Vagina (tissue), 2 donors: ENCODE measurements at places on chromosomes 16 and 17. TPM values are rescaled to one million over a fixed set of nuclear protein-coding genes. Genes with fewer than 3 reads are reported as not detected.

UMOD gene
- total RNA-seq: not detected

CCL1 gene
- total RNA-seq: not detected

TMIGD1 gene
- total RNA-seq: not detected

GNGT2 gene
- total RNA-seq: 6.6 TPM

SMIM36 gene
- not detected for total RNA-seq

DHRS7C gene
- not detected for total RNA-seq

CSF3 gene
- total RNA-seq: 25.3 TPM

MYL11 gene
- not detected for total RNA-seq

ACD gene
- 38.8 TPM for total RNA-seq

CD79B gene
- total RNA-seq: 3.9 TPM

HS3ST3A1 gene
- 8.6 TPM for total RNA-seq

GRAPL gene
- not detected for total RNA-seq

CCL14 gene
- total RNA-seq: 93.1 TPM

FOXL1 gene
- total RNA-seq: 0.98 TPM

CCL4L2 gene
- 5.2 TPM for total RNA-seq

CNGB1 gene
- total RNA-seq: not detected

NRN1L gene
- not detected for total RNA-seq

KRTAP9-2 gene
- total RNA-seq: not detected

NME1 gene
- total RNA-seq: 50.8 TPM

GRCh38 chr16:85104821-85105391, 7.4 kb downstream of the CIBAR2 start:
- no peaks in the 10 kb centered on the region for H3K27me3 ChIP-seq
- H3K27ac ChIP-seq: no peak overlapping the region
- DNase-seq: no peak
- H3K4me1 ChIP-seq: peaks cover 6% of the 10 kb centered on the region
- no peaks in the 10 kb centered on the region for H3K36me3 ChIP-seq

- H3K27me3 ChIP-seq: no peaks in the 10 kb centered on the region
- no peak overlapping the region for H3K27ac ChIP-seq
- no peak overlapping the region for H3K4me3 ChIP-seq
- DNase-seq: no peak
- no peaks in the 10 kb centered on the region for H3K36me3 ChIP-seq
Measured at GRCh38 chr17:55069983-55070529, 101.5 kb downstream of the STXBP4 start.

GRCh38 chr16:50303041-50303604, 36.8 kb downstream of the ADCY7 start:
- H3K36me3 ChIP-seq: no peaks in the 10 kb centered on the region
- H3K27ac ChIP-seq: no peak overlapping the region
- H3K4me3 ChIP-seq: no peak overlapping the region
- DNase-seq: no peak

DNA sequence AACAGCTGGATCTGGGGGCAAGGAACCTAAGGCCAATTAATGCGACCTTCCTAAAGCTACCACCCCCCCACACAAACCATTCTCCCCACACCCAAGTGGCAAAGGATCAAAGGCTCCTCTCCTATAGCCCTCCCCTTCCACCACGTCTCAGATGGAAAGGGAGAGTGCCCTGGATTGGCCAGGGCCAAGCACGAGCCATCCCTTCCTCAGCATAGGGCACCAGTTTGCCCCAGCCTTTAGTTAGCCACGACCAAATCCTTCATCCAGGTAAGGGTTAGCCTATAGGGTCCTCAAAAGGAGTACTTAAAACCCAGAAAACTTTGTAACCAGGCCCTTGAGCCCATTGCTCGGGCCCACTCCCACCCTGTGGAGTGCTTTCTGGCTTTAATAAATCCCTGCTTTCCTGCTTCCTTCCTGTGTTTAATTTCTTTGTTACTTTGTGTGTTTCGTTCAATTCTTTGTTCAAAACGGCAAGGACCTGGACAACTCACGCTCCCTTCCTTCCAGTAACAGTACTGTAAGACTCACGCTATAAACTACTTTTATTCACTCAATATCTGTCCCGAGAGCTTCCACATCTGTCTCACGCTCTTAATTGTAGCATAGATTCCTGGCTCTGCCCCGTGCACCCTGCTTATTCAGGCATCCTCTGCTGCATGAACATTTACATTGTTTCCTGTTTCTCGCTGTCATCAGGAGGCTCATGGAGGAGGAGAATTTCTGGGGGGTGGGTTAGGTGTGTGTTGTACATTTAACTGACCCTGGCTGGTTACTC, 62.3 kb downstream of the TNFRSF13B start:
- no peak overlapping the region for H3K27ac ChIP-seq
- no peak overlapping the region for H3K4me3 ChIP-seq
- H3K36me3 ChIP-seq: no peaks in the 10 kb centered on the region

DNA sequence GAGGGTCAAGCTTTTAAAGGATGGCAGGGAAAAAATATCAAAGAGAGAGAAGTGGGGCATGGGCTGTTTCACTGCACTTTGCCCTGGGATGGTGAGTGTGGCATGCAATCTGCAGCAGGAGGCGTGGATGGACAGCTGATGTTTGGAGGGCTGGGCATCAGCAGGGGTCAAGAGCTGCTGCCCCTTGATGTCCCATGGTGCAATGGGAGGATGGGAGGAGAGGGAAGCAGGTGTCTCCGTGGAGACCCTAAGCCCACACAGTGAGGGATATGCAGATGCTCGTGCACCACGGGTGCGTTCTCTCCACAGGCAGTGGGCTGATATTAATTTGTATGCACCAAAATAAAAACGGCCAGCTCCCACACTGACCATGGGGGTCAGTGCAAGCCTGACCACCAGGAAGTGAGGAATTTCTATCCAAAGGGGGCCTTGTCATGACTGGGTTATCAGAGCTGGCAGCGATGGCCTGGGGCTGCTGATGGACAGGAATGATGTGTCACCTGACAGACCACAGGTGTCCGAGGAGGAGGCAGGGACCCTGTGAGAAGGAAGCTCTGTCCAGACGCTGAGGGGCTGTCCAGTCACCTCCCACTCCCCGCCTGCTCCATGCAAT, 183.6 kb downstream of the IRF8 start:
- no peak overlapping the region for H3K27ac ChIP-seq
- no peaks in the 10 kb centered on the region for H3K36me3 ChIP-seq
- H3K27me3 ChIP-seq: no peaks in the 10 kb centered on the region
- no peak overlapping the region for H3K4me3 ChIP-seq

- no peaks in the 10 kb centered on the region for H3K36me3 ChIP-seq
- no peak overlapping the region for H3K4me3 ChIP-seq
- H3K4me1 ChIP-seq: peaks cover 4% of the 10 kb centered on the region
- no peak overlapping the region for H3K27ac ChIP-seq
- DNase-seq: no peak
Measured at GRCh38 chr17:69223809-69224208, 4.8 kb downstream of the ABCA10 start.

GRCh38 chr17:28369684-28370034, 448 bp downstream of the VTN start:
- H3K36me3 ChIP-seq: no peaks in the 10 kb centered on the region
- no peak overlapping the region for H3K27ac ChIP-seq
- H3K27me3 ChIP-seq: no peaks in the 10 kb centered on the region
- no peak for DNase-seq

DNA sequence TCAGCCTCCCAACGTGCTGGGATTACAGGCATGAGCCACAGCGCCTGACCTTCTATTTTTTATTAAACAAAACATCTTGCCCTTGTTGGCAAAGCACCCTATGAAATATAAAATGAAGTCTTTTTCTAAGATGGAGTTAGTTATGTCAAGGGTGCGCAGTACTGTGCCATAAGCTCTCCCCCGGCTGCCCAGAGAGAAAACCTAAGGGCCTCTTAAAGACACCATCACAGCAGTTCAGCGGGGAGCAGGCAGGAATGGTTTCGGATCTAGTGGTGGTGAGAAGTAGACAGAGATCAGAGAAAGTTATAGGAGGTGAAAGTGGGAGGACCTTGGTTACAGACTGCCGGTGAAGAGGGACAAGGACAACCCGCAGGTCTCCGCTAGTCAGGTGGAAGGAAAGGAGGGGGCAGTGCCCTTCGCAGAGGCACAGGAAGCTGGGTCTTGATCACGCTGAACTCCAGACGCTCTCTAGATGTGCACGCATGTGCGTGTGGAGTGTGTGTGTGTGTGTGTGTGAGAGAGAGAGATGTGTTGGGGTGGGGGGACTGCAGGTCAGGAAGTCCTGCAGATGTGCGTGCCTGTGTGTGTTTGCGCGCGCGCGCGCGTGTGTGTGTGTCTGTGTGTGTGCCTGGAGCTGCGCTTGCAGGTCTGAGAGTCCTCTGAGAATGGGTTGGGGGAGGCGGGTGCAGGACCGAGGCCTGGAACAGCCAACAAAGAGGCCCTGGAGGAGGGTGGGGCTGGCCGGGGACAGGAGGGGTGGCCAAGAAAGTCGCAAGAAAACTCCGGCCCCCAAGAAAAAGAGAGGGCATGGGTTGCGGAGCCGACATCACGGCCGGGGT, 748 bp upstream of the CMTM3 start:
- no peak for DNase-seq
- H3K36me3 ChIP-seq: no peaks in the 10 kb centered on the region
- peak overlapping the region; percentile 94 for H3K4me3 ChIP-seq

DNA sequence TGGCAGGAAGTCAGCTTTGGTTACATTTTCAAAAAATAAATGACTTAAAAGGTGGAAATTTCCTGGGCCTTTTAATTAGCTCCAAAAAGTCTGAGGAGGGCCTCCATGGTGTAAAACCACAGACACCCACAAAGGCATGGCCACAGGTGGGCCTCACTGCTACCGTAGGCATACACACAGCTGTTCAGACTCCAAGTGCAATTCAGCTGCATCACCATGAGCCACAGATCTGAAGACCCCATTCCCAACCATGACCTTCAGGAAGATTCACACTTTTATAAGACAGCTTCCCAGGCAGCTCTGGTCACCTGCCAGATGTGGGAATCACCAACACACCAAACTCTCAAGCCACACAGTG, 20.6 kb downstream of the CSNK2A2 start:
- no peaks in the 10 kb centered on the region for H3K27me3 ChIP-seq
- H3K4me1 ChIP-seq: no peaks in the 10 kb centered on the region
- H3K27ac ChIP-seq: no peak overlapping the region
- no peaks in the 10 kb centered on the region for H3K36me3 ChIP-seq
- H3K4me3 ChIP-seq: no peak overlapping the region

GRCh38 chr16:18834864-18835263, 33.5 kb upstream of the ARL6IP1 start:
- no peak for DNase-seq
- peaks cover 5% of the 10 kb centered on the region for H3K36me3 ChIP-seq
- H3K4me1 ChIP-seq: no peaks in the 10 kb centered on the region
- no peak overlapping the region for H3K4me3 ChIP-seq
- no peaks in the 10 kb centered on the region for H3K27me3 ChIP-seq

DNA sequence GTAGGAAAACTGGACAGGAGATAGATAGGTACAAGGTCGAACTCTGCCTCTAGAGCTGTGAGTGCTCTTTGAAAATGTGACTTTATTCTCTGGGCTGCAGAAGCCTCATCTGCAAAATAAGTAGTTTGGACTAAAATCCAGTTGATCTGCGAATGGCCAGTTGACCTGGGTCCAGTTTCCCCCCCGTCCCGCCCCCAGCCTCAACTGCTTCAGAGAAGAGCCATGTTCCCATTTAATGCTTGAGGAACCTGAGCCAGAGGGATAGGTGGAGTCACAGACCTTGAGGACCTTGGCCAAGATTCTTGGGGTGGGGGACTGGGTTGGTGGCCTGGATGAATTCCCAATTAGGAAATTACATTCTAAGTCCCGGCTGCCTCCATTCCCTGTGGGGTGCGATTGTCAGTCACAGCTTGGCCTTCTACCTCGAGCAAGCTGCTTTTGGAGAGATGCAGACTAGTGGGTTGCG, 14.1 kb downstream of the TBX2 start:
- peaks cover 67% of the 10 kb centered on the region for H3K4me1 ChIP-seq
- H3K27me3 ChIP-seq: no peaks in the 10 kb centered on the region
- no peak for DNase-seq

- H3K27ac ChIP-seq: no peak overlapping the region
- H3K4me3 ChIP-seq: no peak overlapping the region
- no peaks in the 10 kb centered on the region for H3K36me3 ChIP-seq
- no peaks in the 10 kb centered on the region for H3K27me3 ChIP-seq
Measured at GRCh38 chr16:35747658-35748455, 2288.4 kb downstream of the TP53TG3F start.

GRCh38 chr16:55494994-55495421, 13.9 kb upstream of the LPCAT2 start:
- H3K4me3 ChIP-seq: no peak overlapping the region
- no peaks in the 10 kb centered on the region for H3K27me3 ChIP-seq
- H3K4me1 ChIP-seq: peaks cover 53% of the 10 kb centered on the region
- peaks cover 45% of the 10 kb centered on the region for H3K36me3 ChIP-seq

- no peak for DNase-seq
- no peaks in the 10 kb centered on the region for H3K27me3 ChIP-seq
- H3K36me3 ChIP-seq: no peaks in the 10 kb centered on the region
- H3K4me3 ChIP-seq: no peak overlapping the region
Measured at GRCh38 chr17:73000832-73001231, 91.7 kb downstream of the SLC39A11 start.

DNA sequence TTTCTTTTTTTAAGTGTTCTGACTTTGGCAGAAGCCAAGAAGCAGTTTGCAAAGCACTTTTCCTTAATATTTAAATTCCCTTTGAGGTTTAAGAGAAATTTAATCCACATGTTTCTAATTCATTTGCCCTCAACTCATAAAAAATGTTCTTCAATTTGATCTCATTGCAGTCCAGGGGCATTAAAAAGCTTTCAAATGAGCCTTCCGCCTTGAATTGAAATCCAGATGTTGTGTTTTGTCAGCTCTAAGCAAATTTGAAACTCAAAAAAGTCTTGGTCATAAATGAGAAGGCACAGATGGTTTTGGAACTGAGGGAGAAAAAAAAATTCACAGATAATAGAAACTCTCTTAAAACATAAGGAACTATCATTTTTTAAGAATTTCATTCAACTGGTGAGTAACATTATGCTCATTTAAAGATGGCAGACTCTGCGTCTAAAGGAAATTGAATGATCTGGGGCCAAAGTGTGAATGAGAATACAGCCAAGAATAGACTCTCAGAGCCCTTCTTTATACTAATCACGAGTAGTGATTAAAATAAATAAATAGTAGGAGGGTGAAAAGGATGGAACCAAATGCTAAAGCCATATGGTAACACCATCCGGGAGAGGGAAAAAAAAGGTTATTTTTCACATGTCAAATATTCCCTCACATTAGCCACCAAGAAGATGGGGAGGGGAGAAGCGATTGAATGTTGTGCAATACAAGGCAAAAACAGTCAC, 1304.7 kb downstream of the CDH8 start:
- no peaks in the 10 kb centered on the region for H3K27me3 ChIP-seq
- H3K4me1 ChIP-seq: no peaks in the 10 kb centered on the region
- no peak for DNase-seq
- no peaks in the 10 kb centered on the region for H3K36me3 ChIP-seq

GRCh38 chr16:57191056-57191571, 5.0 kb downstream of the RSPRY1 start:
- no peak for DNase-seq
- H3K27me3 ChIP-seq: no peaks in the 10 kb centered on the region
- no peaks in the 10 kb centered on the region for H3K36me3 ChIP-seq
- H3K4me3 ChIP-seq: no peak overlapping the region
- peak overlapping the region; percentile 40 for H3K27ac ChIP-seq
- H3K4me1 ChIP-seq: peaks cover 61% of the 10 kb centered on the region

GRCh38 chr16:35639233-35640205, 2180.1 kb downstream of the TP53TG3F start:
- no peaks in the 10 kb centered on the region for H3K27me3 ChIP-seq
- H3K4me1 ChIP-seq: no peaks in the 10 kb centered on the region
- no peaks in the 10 kb centered on the region for H3K36me3 ChIP-seq
- H3K27ac ChIP-seq: no peak overlapping the region

GRCh38 chr16:2664574-2664982, 17.7 kb upstream of the KCTD5 start:
- H3K36me3 ChIP-seq: no peaks in the 10 kb centered on the region
- peaks cover 12% of the 10 kb centered on the region for H3K4me1 ChIP-seq
- DNase-seq: no peak
- no peaks in the 10 kb centered on the region for H3K27me3 ChIP-seq
- H3K27ac ChIP-seq: peak overlapping the region; percentile 76
- no peak overlapping the region for H3K4me3 ChIP-seq
